Epithelial cell of prostate (primary cell): ENCODE measurements at places on chromosomes 1 and 21.

DNA sequence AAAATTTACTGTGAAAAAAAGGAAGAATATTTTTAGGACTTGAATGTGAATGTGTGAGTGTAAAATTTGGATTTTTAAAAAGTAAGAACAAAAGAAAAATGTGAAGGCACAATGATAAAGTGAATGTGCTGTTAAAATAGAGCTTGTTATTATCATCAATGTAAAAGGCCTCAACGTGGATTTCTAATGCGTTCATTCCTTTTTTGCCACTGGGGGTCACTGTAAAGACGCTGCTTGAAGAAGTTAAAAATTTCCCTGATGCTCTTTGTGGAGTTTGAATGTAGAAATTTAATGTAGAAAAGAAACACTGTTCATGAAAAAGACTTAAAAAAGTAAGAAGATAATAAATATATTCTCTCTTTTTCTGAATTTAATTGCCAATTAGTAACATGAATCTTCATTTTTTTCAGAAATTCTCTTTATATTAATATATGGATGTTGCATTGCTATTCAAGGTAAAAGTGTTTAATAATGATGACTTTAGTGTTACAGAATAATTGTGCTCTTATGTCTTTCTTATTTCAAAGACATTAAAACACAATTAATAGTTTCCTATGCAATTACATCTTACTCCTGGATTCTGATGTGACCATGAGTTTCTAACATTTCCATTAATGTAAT, 161.5 kb downstream of the DNM3 start:
- DNase-seq = no peak

- DNase-seq = no peak
Observed at GRCh38 chr1:45490121-45490625, 790 bp downstream of the TESK2 start.

DNA sequence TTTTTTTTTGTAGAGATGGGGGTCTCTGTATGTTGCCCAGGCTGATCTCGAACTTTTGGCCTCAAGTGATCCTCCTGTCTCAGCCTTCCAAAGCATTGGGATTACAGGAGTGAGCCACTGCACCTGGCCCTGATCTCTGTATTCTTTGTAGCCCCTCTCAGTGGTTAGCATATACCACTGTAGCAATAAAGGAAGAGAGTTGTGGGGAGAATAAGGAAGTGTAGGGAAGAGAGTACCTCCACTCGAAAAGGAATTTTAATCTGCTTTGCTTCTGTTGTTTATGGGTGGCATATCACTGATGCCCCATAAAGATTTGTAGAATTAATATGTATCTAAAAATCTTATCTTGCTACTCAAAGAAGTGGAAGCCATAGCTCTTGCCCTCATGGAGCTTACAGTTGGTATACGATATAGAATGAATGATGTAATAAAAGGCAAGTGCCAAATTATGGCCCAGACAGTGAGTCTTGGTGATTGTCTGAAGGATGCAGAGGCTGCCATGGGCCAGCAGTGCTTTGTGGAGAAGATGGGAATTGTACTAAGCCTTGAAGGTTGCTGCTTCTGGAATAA, 96.0 kb downstream of the CLIC6 start:
- DNase-seq = no peak

- no peak for DNase-seq
Observed at GRCh38 chr1:96487394-96487793, 234.2 kb upstream of the PTBP2 start.

DNA sequence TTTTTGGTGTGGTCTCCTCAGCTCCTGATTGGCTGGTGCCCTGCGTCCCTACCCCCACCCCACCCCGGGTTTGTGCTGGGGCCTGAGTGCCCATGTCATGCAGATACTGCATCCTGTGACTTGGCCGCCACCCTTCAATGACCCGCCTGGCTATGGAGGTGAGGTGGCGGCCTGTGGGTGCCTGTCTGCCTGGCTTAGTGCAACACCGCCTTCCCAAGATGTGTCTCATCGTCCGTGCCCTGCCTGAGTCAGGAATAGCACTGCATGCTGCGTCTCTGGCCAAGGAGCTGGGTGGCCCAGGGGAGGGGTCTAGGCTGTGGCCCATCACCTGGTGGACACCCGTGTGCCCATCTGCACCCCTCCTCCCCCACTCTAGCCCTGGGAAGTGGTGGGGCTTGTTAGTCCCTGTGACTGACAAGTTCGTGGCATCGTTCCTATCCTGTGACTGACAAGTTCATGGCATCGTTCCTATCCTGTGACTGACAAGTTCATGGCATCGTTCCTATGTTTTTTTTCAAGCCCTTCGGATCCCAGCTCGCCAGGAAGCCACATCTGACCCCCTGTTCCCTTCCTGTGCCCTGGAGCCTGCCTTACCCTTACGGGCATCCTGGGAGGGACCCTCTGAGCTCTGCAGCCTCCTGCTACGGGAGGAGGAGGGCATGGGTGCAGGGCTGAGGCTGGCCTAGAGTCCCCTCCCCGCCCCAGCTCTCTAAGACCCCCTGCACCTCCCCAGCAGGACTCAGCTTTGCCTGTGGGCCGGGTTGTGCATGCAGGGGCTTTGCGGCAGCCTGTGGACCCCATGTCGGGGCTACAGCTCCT, 7.5 kb downstream of the SLX9 start:
- no peak for DNase-seq

DNA sequence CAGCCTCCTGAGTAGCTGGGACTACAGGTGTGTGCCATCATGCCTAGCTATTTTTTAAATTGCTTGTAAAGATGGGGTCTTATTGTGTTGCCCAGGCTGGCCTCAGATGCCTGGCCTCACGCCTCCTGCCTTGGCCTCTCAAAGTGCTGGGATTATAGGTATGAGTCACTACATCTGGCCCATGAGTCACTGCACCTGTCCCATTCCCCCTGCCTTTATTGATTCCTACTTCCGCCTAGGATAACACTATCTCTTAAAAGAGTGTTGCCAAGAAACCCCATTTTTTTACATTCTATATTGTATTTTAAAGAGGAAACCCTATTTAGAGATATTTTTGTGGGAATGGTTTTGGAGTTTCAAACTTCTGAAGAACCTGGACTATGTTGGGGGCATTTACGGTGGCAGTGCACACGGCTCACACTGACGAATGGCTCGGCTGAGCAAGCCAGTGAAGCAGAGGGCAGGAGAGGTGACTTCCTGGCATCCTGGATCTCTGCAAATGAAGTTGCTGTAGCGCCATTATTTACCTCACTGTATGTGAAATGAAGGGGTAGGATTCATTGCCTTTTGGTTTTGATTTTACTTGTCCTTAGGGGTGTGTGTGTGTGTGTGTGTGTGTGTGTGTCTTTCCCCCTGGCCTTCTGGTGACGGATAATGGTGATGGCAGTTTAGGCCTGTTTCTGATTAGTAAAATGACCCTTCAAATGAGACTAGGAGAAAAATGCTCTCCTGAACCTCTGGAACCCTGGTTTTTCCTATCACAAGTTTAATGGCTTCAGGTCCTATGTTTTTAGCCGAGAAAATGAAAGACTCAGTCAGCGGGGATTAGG, 22.5 kb downstream of the KIF26B start:
- no peak for DNase-seq

GRCh38 chr1:231070758-231071444, 30.8 kb upstream of the FAM89A start:
- DNase-seq = no peak
